ENCODE measurements at places on chromosomes 5 and 9.

GRCh38 chr9:13513716-13514444, 234.4 kb upstream of the MPDZ start:
- no peak for DNase-seq

- DNase-seq: no peak
Observed at GRCh38 chr5:58818465-58818864, 235.6 kb downstream of the RAB3C start.

GRCh38 chr9:117906763-117907162, 202.6 kb downstream of the TLR4 start:
- DNase-seq: no peak

GRCh38 chr5:79756076-79756475, 66.4 kb downstream of the CMYA5 start:
- no peak for DNase-seq

GRCh38 chr9:21782205-21782604, 20.2 kb upstream of the MTAP start:
- DNase-seq: no peak
